Hepatocyte (in vitro differentiated cells): ENCODE measurements at places on chromosomes 11 and 22. TPM values are rescaled to one million over a fixed set of nuclear protein-coding genes. Genes with fewer than 3 reads are reported as not detected.

KCNJ1 gene
- polyA plus RNA-seq, result not detected in 2 replicates

- no peaks in the 10 kb centered on the region for H3K36me3 ChIP-seq
- H3K27ac ChIP-seq, result peak overlapping the region; percentile 14
- no peak overlapping the region for H3K4me3 ChIP-seq
- no peaks in the 10 kb centered on the region for H3K4me1 ChIP-seq
- no peaks in the 10 kb centered on the region for H3K27me3 ChIP-seq
These were observed 170.4 kb downstream of the SWAP70 start for GRCh38 chr11:9834291-9834690.

DNA sequence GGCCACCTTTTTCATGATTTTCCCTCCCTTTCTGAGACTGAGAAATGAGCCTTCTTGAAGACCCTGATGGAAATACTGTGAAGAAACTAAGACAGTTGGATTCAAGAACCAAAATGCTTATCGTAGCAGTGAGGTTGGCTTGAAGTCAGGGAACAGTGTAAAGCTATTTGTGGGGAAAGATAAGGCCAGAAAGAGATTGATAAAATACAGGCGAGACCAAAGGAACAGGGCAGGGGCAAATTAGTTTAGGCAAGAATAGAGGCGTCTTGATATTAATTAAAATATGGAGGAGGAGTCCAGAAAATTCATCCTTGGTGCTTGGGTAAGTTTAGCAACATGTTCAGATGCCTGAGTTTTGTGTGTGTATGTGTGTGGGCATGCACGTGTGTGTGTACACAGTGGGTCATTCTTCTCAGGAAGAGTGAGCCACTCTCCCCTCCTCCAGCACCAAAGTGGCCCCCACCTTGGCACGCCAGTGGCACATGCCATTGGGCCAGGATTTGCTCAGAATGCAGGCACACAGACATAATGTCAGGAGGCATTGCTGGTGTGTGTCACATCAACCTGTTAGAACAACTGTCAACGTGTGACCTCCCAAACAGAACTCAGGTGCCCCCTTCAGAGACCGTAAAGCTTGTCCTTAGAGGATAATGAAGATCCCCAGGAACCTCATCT is 3.9 kb upstream of the EHF start:
- no peak overlapping the region for H3K27ac ChIP-seq
- H3K36me3 ChIP-seq, result no peaks in the 10 kb centered on the region
- no peaks in the 10 kb centered on the region for H3K27me3 ChIP-seq
- H3K4me1 ChIP-seq, result peaks cover 9% of the 10 kb centered on the region
- no peak overlapping the region for H3K4me3 ChIP-seq
- DNase-seq, result no peak

MRGPRE gene
- polyA plus RNA-seq, result not detected in 2 replicates

DNA sequence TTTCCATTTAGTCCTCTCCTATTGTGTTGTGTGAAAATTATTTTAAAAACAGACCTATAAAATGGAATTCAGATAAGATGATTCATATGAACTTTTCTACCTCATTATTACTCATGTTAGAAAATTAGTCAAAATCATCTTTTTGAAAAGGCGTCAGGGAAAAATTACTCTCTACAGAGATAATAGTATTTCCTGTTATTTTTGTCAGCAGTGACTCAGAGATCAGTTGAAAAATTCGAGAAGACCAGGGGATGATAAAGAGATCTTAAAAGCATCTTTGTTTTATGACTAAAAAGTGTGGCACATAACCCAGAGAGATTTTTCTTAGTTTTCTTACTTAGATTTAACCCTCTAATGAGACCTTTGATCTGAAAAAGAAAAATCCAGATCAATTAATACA is 157.9 kb upstream of the CARD18 start:
- H3K27me3 ChIP-seq, result no peaks in the 10 kb centered on the region
- H3K4me1 ChIP-seq, result no peaks in the 10 kb centered on the region
- H3K4me3 ChIP-seq, result no peak overlapping the region
- no peaks in the 10 kb centered on the region for H3K36me3 ChIP-seq
- H3K27ac ChIP-seq, result no peak overlapping the region

ARHGAP8 gene
- polyA plus RNA-seq, result 50.4 and 62.8 TPM in 2 replicates

TTC28 gene
- 13.9 and 14.7 TPM in 2 replicates for polyA plus RNA-seq

RDX gene
- polyA plus RNA-seq, result 128 and 143 TPM in 2 replicates

TBX1 gene
- polyA plus RNA-seq, result 0.07 and 1.1 TPM in 2 replicates

DNA sequence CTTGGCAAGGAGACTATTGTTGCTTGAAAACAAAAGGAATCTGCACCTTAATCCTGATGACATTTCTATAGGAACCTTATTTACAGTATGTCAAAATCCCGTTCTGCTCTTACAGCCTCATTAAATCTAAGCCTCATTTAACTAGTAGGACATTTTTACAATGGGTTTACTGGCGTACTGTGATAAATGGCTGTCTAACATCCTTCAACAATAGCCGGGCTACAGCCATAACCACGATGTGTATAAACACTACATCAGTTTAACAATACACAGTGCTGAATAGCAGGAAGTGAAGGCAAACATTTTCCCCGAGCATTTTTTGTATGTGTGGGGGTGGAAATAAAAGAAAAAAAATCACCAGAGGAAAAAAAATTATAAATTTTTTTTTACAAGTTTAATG is 131.2 kb downstream of the ARL14EP start:
- peaks cover 10% of the 10 kb centered on the region for H3K4me1 ChIP-seq
- no peak overlapping the region for H3K4me3 ChIP-seq
- no peaks in the 10 kb centered on the region for H3K27me3 ChIP-seq
- no peak overlapping the region for H3K27ac ChIP-seq

- DNase-seq, result no peak
- H3K27me3 ChIP-seq, result no peaks in the 10 kb centered on the region
- no peak overlapping the region for H3K27ac ChIP-seq
- no peaks in the 10 kb centered on the region for H3K4me1 ChIP-seq
- no peaks in the 10 kb centered on the region for H3K36me3 ChIP-seq
These were observed 17.4 kb upstream of the ABCC8 start for GRCh38 chr11:17494019-17494418.

GRCh38 chr11:71302534-71302909 is 50.1 kb upstream of the SHANK2 start:
- no peak overlapping the region for H3K4me3 ChIP-seq
- no peaks in the 10 kb centered on the region for H3K27me3 ChIP-seq
- H3K36me3 ChIP-seq, result no peaks in the 10 kb centered on the region

NOX4 gene
- polyA plus RNA-seq, result 5.5 and 9.4 TPM in 2 replicates

- H3K4me1 ChIP-seq, result no peaks in the 10 kb centered on the region
- H3K36me3 ChIP-seq, result no peaks in the 10 kb centered on the region
- H3K27me3 ChIP-seq, result no peaks in the 10 kb centered on the region
- H3K4me3 ChIP-seq, result no peak overlapping the region
- DNase-seq, result no peak
These were observed 114.4 kb downstream of the NCAM1 start for GRCh38 chr11:113075586-113076095.

DNA sequence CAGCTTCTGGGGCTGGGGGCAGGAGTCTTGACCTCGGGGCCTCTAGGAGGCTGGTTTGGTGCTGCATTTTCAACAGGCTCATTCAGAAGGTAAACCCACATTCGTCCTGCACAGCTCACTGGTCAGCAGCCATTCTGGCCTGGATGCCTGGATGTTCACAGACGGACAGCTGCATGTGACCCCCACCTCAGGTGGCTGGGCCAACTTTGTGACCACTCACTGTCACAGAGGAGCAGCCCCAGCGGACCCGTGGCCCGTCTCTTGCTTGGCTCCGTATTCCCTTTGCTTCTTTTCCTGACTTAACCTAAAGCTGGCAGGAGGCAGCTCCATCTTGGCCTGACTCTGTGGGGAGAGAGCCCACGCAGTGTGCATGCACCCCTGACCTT is 8.2 kb downstream of the DGCR8 start:
- H3K4me1 ChIP-seq, result peaks cover 8% of the 10 kb centered on the region
- no peaks in the 10 kb centered on the region for H3K27me3 ChIP-seq
- H3K27ac ChIP-seq, result no peak overlapping the region
- no peak overlapping the region for H3K4me3 ChIP-seq

GRCh38 chr22:45776313-45776585 is 104.6 kb downstream of the ATXN10 start:
- H3K4me1 ChIP-seq, result no peaks in the 10 kb centered on the region
- H3K4me3 ChIP-seq, result no peak overlapping the region
- no peak overlapping the region for H3K27ac ChIP-seq
- no peaks in the 10 kb centered on the region for H3K27me3 ChIP-seq

GRCh38 chr11:46237248-46238077 is 40.0 kb upstream of the CREB3L1 start:
- H3K27me3 ChIP-seq, result no peaks in the 10 kb centered on the region
- no peaks in the 10 kb centered on the region for H3K36me3 ChIP-seq
- DNase-seq, result peak; percentile 80
- peaks cover 26% of the 10 kb centered on the region for H3K4me1 ChIP-seq

PKP3 gene
- polyA plus RNA-seq, result 89.5 and 91.3 TPM in 2 replicates

DNA sequence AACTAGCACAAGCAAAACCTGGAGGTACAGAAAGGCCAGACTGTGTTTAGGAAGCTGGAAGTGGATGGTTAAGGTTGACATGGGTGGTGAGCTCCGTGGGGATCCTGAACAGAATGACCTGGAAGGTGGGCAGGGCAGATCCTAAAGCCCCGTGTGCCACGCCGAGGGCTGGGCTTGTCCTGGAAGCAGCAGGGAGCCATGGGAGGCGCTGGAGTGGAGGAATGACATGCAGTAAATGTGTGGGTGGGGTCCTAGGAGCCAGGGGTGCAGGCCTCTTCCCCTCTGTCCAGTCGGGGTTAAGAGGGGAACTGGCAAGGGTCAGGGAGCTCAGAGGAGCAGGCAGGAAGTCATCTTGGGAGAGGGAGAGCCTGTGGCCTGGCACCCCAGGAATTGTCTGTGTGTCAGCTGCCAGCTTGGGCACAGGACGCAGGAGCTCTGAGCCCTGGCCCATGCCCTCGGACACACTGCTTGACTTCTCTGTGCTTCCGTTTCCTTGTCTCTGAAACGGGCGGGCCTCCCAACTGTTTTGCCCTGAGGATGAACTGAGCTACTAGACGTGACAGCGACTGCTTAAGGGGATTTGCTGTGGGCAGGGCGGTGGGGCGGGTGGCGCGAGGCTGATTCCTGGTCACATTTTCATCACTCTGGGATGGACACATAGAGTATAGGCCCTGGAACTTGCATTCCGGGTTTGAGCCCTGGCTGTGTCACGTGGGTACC is 75.7 kb downstream of the MPPED1 start:
- H3K27me3 ChIP-seq, result no peaks in the 10 kb centered on the region
- no peak overlapping the region for H3K4me3 ChIP-seq
- no peaks in the 10 kb centered on the region for H3K4me1 ChIP-seq
- no peaks in the 10 kb centered on the region for H3K36me3 ChIP-seq
- H3K27ac ChIP-seq, result no peak overlapping the region
- no peak for DNase-seq

GRIA4 gene
- polyA plus RNA-seq, result 1.3 and 1.9 TPM in 2 replicates

ANKK1 gene
- polyA plus RNA-seq, result 0.13 TPM in 1 of 2 replicates, not detected in the other

HMOX1 gene
- polyA plus RNA-seq, result 51.0 and 58.6 TPM in 2 replicates

USP2 gene
- 23.5 and 35.7 TPM in 2 replicates for polyA plus RNA-seq

GRCh38 chr22:27594474-27595134 is 207.0 kb downstream of the MN1 start:
- DNase-seq, result no peak
- no peaks in the 10 kb centered on the region for H3K4me1 ChIP-seq
- H3K4me3 ChIP-seq, result no peak overlapping the region
- no peaks in the 10 kb centered on the region for H3K27me3 ChIP-seq

DNA sequence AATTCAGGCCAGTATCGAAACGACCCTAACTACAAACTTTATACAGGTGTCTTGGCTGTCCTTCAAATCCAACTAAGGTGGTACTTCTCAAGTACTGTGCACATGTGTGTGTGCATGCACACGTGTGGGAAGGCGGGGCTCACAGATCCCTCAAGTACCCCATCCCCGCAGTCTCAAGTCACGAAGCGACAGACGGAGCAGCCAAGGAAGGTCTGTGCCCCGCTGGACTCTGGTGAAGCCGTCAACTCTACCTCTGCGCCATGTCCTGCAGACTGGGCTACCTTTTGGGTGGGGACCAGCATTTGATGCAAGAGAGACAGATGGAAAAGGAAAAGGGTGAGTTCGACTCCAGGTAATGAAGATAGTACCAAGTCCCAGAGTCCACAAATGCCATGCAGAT is 169.0 kb downstream of the CRYBB2 start:
- no peaks in the 10 kb centered on the region for H3K36me3 ChIP-seq
- no peaks in the 10 kb centered on the region for H3K27me3 ChIP-seq
- DNase-seq, result no peak
- peaks cover 4% of the 10 kb centered on the region for H3K4me1 ChIP-seq
- no peak overlapping the region for H3K27ac ChIP-seq

WBP2NL gene
- polyA plus RNA-seq, result not detected in 2 replicates

DNA sequence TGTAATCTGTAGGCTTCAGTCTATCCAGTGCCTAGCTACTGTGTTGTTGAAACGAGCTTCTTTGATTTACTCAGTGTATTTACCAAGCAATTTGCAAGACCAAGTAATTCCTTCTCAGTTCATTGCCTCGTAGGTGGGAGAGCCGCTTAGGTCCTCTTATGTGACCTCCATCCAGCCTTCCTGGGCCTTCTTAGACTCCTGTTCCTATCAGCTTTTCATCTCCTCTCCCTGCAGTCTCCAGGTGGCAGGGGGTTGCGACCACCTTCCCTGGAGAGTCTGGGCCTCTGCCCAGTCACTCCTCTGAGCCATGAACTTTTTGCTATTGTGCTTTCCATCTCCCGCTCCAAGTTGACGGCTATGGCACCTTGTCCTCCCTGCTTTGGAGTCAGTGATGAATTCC is 251.8 kb downstream of the KIRREL3 start:
- DNase-seq, result no peak
- H3K4me1 ChIP-seq, result no peaks in the 10 kb centered on the region
- H3K4me3 ChIP-seq, result no peak overlapping the region
- H3K36me3 ChIP-seq, result no peaks in the 10 kb centered on the region
- H3K27me3 ChIP-seq, result peaks cover 20% of the 10 kb centered on the region
- no peak overlapping the region for H3K27ac ChIP-seq

- H3K27me3 ChIP-seq, result no peaks in the 10 kb centered on the region
- H3K4me3 ChIP-seq, result no peak overlapping the region
- H3K27ac ChIP-seq, result no peak overlapping the region
- H3K4me1 ChIP-seq, result peaks cover 16% of the 10 kb centered on the region
- H3K36me3 ChIP-seq, result no peaks in the 10 kb centered on the region
These were observed 104.1 kb downstream of the TBC1D22A start for GRCh38 chr22:46866591-46866990.

NPAS4 gene
- polyA plus RNA-seq, result 0.31 TPM in 1 of 2 replicates, not detected in the other

DNA sequence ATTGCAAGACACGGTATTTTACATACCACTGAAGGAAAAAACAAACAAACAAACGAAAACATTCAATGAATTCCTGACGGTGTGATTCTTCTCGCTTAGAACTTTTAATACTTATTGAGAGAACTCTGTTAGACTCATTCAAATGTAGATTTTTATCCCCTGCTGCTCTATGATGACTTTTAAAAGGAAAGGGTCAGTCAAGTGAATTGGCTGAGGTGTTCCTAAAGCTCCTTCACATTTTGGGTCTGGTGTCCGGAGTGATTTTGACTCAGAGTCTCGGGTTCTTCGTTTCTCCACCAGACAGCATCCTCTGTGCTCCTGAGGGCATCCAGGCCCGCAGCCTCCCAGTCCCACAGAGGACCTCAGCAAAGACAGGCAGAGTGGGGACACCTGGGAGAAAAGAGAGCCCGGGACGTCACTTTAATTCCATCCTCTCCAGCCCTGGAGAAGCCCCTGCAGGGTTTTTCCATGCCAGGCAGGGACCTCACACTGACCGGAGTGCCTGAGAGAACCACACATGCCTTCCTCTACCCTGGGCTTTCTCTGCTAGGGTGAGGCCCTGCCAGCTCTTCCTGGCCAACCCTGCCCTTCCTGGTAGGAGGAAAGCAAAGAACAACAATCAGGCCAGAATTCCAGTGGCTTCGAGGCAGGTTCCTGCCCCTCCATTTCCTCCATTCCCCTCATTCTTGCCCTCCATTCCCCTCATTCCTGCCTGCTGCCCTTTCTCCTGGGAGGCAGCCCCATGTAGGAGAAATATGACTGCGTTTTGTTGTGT is 1.4 kb upstream of the CSF2RB start:
- DNase-seq, result no peak
- H3K4me3 ChIP-seq, result no peak overlapping the region
- H3K27ac ChIP-seq, result no peak overlapping the region

OR52B2 gene
- polyA plus RNA-seq, result not detected in 2 replicates
